ENCODE measurements at places on chromosomes 13 and 19.

DNA sequence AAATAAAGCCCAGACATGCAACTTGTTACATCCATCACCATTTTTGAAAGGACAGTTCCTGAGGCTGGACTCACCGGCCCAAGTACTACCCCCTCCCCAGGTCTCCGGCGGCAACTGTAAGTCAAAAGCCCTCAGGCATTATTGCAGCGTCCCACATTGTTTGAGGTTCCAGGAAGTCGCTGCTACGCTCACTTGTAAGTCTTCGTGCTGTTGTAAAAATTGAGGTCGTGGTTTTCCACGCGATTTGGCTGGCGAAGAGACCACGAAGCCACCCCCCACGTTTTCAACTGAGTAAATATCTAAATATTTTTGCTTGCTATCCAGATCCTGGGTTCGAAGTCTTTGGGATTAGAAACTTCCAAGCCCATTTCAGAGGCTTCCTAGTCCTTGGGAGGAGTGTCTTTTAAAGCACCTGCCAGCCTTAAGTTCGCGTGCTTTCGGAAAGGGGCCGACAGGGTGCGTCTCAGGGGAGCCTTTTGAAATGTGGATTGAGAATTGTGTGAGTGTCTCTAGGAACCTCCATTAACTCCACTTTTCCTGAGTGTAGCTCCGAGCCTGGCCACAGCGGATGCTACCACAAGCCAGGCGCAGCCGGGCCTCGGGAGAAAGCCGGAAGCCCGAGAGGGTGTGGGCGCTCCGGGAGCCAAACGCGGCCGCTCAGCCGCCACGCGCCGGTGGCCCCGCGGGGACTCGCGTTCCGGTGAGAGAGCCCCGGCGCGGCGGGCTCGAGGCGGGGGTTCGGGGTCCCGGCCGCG lies 434 bp upstream of the FNDC3A start:
- DNase-seq, result peak; percentile 44

DNA sequence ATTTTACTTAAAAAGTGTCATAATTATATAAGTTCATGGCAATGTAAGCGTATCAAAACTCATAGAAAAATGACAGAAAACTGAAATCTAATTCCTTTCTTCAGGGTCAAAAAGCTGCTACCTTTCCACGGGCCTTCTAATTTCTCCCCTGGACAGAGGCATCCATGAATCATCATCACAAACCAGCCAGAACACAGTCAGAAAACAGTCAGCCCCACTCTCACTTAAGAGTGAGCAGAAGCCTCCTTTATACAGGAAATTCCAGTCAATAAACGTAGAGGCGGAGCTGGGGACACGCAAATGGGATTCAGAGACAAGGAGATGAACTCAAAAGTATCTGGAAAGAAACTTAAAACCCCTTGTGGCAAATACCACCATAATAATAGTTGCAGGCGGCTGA lies 54.2 kb upstream of the ABCC4 start:
- DNase-seq, result no peak

- no peak for DNase-seq
Measured at GRCh38 chr19:8302357-8302691, 5.8 kb downstream of the CD320 start.

DNA sequence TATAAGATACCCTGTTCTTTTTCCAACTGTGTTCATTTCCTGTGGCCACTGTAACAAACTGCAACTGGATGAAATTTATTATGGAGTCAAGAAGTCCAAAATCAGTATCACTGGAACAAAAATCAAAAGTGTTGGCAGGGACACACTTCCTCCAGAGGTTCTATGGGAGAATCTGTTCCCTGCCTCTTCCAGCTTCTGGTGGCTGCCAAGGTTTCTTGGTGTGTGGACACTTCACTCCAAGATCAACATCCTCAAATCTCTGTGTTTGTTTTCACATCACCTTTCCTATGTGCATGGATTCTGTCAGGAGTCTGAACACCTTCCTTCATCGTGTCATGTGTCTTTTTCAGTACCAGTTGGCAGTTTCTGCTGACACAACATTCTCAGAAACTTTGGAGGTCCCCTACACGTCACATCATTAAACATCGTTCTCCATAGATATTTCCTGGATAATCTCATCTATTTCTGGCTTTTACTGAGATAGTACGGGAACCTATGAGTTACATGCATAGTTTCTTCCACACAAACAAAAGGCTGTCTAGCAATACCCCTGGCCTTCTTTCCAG lies 15.2 kb upstream of the EFNB2 start:
- DNase-seq, result no peak

- DNase-seq, result no peak
Measured at GRCh38 chr19:55098716-55099556, 18.5 kb downstream of the PPP1R12C start.

DNA sequence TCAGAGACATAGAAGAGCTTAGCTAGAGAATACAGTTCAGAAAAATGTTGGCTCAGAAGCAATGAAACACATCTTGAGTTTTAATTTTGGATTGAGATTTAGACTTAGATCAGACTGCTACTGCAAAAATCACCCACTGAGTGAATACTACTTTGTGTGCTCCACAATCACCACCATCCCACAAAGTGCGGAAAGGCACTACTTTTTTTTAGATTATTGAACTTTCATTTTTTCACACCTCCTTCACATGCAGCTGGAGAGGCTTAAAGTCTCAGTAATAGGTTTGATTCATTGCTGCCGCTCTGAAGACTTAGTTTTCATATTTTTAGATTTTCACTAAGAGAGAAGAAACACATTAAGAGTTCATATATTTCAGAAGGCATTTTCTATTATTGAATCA lies 289.9 kb upstream of the PRR20A start:
- no peak for DNase-seq

- DNase-seq, result peak; percentile 84
Measured at GRCh38 chr19:34254046-34254697, at the start of gene GARRE1. GARRE1 (plus strand) TSS chr19:34254554; CDS start chr19:34300474, 45,920 bp downstream.

- no peak for DNase-seq
Measured at GRCh38 chr19:36246006-36246481, 31.1 kb downstream of the ZNF146 start.

DNA sequence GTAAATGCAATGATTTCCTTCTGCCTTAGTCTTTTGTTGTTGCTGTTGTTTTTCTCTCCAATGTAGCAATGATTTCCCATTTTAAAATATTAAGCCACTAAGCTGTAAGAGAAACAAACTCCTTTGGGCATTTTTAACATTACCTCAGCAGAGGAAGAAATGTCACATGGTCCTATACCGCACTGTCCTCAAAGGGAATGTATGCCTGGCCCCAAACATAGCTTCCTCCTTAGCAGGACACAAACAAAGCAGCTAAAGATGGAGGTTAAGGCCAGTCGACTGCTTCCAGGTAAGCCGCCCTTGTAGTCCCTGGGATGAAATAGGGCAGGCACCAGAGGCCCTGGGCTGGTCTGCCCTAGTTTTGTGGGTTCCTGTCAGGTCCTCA lies 249.0 kb downstream of the TSHZ3 start:
- DNase-seq, result no peak

DNA sequence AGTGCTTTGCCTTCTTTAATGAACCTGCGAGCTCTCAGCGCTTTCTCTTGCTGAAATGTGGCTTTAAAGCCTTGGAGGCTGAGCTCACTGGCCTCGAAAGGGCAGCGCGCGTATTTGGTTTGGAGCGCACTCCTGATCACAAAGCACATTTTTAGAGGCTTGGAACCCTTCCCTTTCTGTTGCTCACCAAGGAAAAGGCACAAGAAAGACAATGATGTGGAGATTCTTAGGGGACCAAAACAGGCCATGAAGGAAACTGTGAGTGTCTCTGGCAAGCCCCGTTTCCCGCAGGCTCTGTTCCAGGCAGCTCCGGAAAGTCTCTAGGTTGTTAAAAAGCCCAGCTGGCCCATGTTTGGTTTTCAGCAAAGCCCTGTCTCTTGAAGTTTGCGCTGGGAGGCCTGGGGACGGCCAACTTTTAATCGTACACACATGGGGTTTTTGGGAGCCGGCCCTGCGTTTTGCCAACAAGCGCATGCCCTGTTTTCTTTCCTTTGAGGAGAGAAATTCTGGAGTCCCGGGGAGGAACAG lies 9.4 kb upstream of the SPC24 start:
- DNase-seq, result no peak

- DNase-seq, result no peak
Measured at GRCh38 chr13:44854313-44855060, 134.8 kb downstream of the NUFIP1 start.

- DNase-seq, result no peak
Measured at GRCh38 chr13:98997738-98998641, 20.1 kb upstream of the DOCK9 start.

DNA sequence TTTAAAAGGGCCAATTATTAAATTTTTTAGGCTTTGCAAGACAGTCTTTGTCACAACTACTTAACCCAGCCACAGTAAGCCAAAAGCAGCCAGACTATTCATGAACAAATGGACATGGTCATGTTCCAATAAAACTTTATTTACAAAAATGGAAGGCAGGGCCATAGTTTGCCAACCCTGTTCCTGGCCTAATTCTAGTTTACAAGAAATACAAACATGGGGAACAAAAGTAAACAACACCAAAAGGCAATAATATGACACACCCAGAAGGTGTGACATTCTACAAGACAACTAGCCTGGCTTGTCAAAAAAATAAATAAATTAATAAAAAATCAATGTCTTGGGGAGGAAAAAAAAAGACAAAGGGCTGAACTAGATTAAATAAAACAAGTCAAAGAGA lies 24.8 kb upstream of the CCNP start:
- DNase-seq, result no peak

- DNase-seq, result no peak
Measured at GRCh38 chr13:102131246-102131645, 270.6 kb downstream of the FGF14 start.

DNA sequence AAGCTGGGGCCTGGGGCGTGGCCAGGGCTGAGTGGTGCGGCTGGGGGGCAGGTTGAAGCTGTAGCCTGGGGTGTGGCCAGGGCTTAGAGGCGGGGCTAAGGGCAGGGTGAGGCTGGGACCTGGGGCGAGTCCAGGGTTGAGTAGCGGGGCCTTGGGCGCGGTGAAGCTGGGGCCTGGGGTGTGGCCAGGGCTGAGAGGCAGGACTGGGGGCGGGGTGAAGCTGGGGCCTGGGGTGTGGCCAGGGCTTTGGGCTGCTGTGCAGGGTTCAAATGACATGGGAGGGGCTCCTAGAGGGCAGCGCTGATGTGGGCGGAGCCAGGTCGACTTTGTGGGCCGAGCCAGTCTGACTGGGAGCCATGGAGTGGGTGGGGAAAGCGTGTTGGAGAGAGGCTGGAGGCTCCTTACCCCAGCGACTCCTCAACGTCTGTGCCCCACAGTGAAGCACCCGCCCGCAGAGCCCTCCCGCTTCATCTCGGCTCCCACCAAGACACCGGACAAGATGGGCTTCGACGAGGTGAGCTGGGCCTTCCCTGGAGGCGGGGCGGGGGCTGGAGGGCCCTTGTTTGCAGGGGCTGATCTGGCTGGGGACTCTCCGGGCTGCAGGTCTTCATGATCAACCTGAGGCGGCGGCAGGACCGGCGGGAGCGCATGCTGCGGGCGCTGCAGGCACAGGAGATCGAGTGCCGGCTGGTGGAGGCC lies 21.5 kb downstream of the COLGALT1 start:
- no peak for DNase-seq

- no peak for DNase-seq
Measured at GRCh38 chr19:29527500-29528328, 1.9 kb downstream of the VSTM2B start.

- no peak for DNase-seq
Measured at GRCh38 chr19:29084266-29084665, 128.7 kb downstream of the UQCRFS1 start.

- DNase-seq, result no peak
Measured at GRCh38 chr19:10113964-10114650, 2.6 kb downstream of the P2RY11 start.

DNA sequence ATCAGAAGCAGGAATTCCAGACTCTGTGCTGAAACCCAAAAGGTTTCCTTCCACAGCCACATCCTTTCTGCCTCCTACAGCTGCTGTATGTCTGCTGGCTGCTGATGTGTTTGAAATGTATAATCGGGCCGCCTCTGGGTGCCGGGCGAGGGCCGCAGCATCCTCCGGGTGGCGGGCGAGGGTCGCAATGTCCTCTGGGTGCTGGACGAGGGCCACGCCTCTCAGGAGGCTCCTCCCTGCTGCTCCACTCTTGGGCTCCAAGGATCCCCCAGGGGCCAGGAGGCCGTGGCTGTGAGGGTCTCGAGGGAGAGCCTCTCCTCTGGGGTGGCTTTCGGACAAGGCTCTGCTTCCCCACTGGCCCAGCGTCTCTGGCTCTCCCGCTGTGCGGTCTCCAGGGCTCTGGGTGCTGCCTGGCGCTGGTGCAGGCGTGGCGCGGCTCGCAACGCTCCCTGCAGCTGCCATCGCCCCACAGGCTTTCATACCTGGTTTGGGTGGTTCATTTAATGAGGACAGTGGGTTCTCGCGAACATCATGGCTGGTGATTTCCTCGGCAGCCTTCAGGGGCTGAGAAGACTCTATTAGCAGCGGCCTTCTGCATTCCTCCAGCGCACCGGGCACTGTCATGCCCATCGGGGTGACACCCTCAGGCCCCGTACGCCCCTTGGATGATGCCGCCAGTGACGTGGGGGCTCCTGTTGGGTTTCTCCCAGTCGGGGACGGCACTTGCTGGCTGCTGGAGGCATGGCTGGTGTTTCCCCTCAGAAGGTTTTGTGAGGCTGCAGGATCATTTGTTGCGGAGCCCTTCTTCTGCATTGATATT lies 41.8 kb upstream of the GRTP1 start:
- DNase-seq, result no peak

DNA sequence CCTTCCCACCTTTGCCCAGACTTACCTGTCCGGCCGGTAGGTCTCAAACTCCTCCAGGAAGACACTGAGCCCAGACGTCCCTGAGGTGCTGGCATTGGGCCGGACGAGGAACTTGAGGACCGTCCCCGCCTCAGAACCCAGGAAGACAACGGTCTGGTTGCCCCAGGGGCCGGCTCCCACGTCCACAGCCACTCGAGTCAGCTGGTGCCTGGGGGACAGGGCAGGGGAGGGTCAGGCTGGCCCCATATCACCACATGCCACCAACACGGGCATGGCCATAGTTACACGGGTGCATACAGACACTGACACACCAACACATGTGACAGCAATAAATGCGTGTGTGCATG lies 8.4 kb upstream of the LRG1 start:
- no peak for DNase-seq

- no peak for DNase-seq
Measured at GRCh38 chr13:46684287-46685001, 112.5 kb downstream of the ESD start.

DNA sequence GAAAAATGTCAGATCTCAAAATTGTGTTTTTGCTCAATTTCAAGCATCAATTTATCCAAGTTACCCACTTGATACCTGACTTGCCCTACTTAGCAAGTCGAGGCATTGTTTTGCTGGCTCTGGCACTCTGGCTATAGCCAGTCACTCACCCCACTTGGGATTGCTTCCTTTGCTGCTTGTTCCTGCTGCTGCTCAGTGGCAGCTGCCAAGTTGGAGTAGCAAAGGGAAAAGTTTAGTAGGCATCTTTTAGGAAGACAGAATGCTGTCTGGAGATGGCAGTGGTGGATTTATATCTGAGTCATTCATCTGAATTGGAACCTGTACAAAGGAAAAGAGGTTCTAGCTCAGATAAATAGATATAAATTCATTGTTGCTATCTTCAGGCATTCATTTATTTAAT lies 41.2 kb downstream of the PCCA start:
- no peak for DNase-seq

DNA sequence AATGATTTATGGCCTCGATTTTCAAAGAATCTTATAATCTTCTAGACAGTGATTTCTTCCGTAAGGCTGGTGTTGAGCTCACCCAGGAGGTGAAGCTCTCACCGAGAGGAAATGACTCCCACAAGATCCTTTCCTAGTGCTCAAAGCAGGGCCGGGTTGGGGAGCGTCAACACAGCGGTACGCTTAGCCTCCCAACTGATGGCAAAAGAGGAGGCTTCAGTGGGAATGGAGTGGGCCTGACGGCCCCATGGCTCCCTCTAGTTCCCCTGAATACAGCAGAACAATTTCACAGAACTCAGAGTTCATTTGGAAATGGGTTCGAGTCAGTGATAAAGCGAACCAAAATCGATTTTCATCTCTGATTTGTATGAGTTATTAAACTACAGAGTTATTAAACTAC lies 449.5 kb downstream of the KLF12 start:
- DNase-seq, result no peak

Data from stimulated activated naive CD8-positive, alpha-beta T cell treated with anti-CD3 and anti-CD28 coated beads, Interleukin-15, amount 100 ng/mL, for 72 hours (primary cell).